ENCODE measurements at places on chromosomes 2 and 18. TPM values are rescaled to one million over a fixed set of nuclear protein-coding genes. Genes with fewer than 3 reads are reported as not detected.

RNF152 gene
- 106 TPM for total RNA-seq

DSG4 gene
- under 0.01 TPM for total RNA-seq

ZBTB7C gene
- 1.6 TPM for total RNA-seq

TCF23 gene
- total RNA-seq, result not detected

BCL11A gene
- 68.1 TPM for total RNA-seq

Data from frontal cortex (tissue), 4 donors.